ENCODE measurements at places on chromosomes 5 and 9.

DNA sequence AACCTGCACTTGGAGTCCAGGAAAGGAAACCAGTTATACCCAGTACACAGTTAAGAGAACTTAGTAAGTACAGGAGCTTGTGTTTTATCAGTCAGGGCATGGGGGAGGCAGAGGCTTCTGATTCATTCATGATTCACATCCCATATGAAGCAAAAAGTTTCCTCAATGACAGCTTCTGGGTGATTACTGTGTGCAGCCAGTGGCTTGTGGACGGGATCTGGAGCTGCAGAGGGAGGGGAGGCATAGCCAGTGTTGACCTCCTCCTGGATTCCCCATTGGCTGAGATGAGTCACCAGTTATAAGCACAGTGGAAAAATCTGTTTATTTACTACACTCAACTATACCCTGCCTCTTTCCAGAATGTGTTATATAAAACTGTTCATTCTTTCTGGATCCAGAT, 17.7 kb downstream of the IL31RA start:
- DNase-seq: peak; percentile 79

- no peak for DNase-seq
Observed at GRCh38 chr5:144711172-144711571, 540.5 kb downstream of the KCTD16 start.

GRCh38 chr9:121368745-121369144, 1.3 kb downstream of the STOM start:
- peak; percentile 17 for DNase-seq

- no peak for DNase-seq
Observed at GRCh38 chr5:177467436-177467835, 6.0 kb downstream of the DBN1 start.

GRCh38 chr5:43020399-43020746, 19.7 kb downstream of the ANXA2R start:
- peak; percentile 66 for DNase-seq

- no peak for DNase-seq
Observed at GRCh38 chr5:33905381-33905780, 13.6 kb upstream of the ADAMTS12 start.

DNA sequence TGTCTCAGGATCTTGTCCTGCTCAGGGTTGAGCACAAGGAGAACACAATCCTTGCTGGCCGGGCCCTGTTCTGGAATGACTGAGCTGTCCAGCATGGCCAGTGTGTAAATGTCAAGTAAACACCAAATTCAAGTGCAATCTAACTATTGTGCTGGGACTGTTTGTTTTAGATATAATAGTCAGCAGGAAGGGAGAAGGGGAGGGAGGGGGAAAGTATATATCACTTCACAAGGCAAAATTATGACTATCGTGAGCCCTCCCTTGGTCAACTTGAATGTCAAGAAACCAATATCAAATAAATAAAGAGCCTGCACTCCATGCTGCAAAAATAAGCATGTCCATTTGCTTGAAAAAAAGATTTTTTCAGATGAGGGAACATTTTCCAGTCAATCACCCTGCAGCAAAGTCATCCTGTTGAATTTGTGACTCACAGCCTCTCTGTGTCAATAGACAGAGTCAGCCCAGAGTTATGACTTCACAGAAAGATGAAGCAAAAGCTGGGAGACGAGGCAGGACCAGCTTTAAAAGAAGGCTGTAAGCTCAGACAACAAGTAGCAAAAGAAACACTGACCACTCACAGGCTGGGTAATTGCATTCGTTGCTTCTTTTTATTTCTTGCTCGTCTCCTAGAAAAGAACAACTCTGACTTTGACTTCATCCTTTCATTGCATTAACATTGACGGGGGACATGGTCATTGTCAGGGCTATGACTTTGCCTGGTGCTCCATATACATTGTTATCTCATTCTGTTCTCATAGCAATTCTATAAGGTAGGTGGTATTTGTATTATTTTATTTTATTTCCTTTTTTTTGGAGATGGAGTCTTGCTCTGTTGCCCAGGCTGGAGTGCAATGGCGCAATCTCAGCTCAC, 15.3 kb upstream of the KLF4 start:
- DNase-seq: peak; percentile 79

DNA sequence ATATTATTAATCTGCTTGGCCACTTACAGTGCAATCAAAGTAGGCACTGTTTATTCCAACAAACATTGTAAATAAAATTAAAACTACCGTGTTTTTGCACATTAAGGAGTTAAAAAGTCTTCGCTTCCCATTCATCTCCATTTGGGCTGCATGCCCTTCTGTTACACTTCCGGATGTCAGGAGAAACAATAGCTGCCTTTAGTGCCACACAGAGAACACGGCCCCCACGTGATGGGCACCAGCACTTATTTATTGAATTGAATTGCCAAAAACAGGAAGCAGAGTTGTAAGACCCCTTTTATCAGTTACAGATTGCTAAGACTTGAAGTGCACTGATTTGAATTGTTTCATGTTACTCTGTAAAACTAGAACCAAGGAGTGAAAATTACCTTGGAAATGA, 80.4 kb downstream of the LHFPL2 start:
- DNase-seq: no peak

DNA sequence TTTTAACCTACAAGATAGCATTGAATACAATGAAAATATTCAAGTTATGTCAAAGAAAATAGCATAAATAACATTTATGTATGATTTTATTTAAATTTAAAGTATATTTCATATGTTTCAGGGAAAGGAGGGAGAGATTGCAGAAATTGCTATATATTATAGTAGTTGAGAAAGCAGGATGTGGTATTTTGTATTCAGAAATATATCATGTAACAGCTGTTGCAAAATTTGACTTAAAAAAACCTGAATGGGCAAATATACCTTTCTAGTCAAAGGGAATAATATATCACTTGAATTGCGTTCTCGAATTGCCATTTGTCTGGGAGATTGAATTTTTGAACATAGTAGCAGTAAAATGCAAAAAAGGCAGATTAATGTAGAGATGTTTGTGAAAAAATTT, 80.6 kb downstream of the PAM start:
- no peak for DNase-seq

DNA sequence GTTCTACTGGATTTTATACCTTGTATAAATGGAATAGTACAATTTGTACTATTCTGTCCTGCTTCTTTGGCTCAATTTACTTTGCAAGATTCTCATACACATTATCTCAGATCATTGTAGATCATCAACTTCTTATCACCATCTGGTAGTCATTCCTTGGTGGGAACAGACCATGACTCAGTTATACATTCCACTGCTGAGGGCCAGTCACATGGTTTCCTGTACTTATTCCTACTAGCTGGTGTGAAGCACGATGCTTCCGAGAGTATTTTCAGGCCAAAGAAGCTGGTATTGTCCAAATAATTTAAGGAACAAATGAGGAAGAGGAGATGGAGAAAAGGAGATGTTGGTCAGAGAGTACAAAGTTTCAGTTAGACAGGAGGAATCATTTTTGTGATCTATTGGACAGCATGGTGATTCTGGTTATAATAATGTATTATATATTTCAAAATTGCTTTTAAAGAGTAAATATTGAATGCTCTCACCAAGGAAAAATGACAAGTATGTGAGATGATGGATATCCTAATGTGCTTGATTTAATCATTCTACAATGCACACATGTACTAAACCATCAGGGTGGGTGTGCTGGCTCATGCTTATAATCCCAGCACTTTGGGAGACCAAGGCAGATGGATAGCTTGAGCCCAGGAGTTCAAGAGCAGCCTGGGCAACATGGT, 124.1 kb downstream of the SYK start:
- no peak for DNase-seq

DNA sequence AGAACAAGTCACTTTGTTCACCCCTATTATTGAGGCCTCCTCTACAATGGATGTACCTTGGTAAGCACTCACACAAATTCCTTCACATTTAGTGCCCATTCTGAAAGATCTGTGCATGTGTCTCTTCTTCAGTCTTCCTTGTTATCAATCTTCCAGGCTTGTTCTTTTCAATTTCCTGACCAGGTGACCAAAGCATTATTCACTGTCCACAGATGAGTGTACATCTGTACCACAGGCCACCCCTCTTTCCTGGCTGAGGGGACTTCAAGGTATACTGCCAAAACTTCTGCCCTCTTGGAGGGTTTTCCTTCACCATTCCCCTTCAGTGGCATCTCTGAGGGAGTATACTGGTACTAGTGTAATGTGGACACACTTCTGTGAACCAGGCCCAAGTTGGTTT, 25.5 kb upstream of the STOM start:
- no peak for DNase-seq
